ENCODE measurements at places on chromosomes 5 and 9.

- no peak for DNase-seq
Observed at GRCh38 chr9:3846573-3846972, 320.8 kb upstream of the RFX3 start.

- no peak for DNase-seq
Observed at GRCh38 chr5:133786420-133786819, 174.1 kb upstream of the FSTL4 start.

GRCh38 chr5:156015137-156015536, 311.8 kb upstream of the SGCD start:
- no peak for DNase-seq

GRCh38 chr5:38723426-38723825, 122.4 kb upstream of the OSMR start:
- no peak for DNase-seq

GRCh38 chr9:92247981-92248380, 45.5 kb downstream of the IARS1 start:
- no peak for DNase-seq

GRCh38 chr5:103059525-103059924, 60.4 kb downstream of the GIN1 start:
- no peak for DNase-seq

GRCh38 chr5:107513337-107514085, 157.2 kb downstream of the EFNA5 start:
- no peak for DNase-seq

- DNase-seq, result no peak
Observed at GRCh38 chr9:136090768-136091581, 4.1 kb downstream of the NACC2 start.

DNA sequence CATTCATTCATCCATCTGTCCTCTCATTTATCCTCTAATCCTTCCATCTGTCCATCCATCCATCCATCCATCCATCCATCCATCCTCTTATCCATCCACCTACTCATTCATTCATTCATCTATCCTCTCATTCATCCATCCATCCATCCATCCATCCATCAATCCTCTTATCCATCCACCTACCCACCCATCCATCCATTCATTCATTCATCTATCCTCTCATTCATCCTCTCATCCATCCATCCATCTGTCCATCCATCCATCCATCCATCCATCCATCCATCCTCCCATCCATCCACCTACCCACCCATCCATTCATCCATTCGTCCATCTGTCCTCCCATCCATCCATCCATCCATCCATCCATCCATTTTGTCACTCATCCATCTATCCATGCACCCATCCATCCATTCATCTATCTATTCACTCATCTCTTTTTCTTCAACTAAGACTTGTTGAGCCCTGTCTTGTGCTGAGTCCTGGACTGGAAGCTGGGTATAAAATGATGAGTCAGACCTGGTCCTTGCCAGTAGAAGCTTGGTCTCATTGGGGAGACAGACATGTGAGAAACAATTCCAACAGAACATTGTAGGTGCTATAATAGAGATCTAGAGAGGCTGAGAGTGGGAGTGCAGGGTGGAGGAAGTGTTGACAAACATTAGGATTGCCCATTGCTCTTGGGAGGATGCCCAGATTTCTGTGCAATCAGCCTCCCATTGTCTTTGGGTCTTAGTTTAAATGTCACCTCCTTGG, 55.0 kb upstream of the IER5L start:
- peak; percentile 27 for DNase-seq

- peak; percentile 47 for DNase-seq
Observed at GRCh38 chr5:60586307-60586901, 113.6 kb downstream of the DEPDC1B start.

GRCh38 chr5:137084016-137084415, 415.1 kb downstream of the SPOCK1 start:
- DNase-seq, result no peak

DNA sequence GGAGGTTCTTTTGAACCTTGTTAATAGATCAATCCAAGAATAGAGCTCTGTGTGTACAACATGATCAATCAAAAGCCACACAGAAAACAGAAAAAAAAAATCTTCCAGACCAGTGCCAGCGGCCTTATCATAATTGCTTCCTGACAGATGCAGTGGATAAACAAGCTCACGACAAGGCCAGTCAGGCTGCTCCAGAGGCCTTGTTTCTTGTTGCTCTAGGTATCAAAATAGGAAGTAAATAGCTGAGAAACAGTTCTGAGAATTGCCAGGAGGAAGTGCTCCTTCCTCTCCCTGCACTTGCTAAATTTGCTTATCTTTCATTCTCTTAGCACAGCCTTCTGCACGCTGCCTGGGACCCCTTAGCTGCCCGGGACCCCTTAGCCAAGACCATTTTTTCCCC, 199.0 kb upstream of the TARS1 start:
- DNase-seq, result peak; percentile 68

DNA sequence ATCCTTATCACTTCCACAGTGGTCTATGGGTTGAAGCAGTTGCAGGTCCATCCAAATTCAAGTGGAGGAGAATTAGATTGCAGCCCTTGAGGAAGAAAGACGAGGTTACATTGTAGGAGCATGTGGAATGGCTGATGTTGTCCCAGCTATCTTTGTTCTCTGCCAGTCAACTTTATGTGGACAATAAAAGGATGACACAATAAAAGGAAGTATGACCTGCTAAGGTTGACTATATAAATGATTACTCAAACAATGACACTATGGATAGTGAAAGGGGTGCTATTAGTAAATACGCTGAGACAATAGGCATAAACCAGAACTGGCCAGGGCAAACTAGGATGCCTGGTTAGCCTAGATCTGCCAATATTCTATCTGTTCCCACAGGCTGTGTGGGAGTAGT, 12.8 kb upstream of the ZNF618 start:
- no peak for DNase-seq

DNA sequence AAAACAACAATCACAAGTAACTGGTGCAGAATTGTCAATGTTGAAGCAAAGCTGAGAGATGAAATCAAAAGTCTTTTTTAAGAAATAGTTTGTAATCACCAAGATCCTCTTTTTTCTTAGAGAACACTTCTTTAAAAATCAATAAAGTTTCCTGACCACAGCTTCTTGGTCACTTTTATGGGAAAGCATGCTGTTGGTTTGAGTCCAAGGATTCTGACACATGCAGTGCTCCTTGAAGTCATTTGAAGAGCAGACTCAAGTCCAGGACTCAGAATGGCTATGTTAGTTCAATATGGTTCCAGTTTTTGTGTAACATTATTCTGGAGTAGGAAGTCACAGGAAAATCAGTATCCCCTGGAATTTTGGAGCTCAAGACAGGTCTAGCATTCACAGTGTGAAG, 480.6 kb downstream of the NR2F1-AS1 start:
- DNase-seq, result no peak

GRCh38 chr9:118558891-118559290, 810.3 kb downstream of the BRINP1 start:
- DNase-seq, result no peak

- DNase-seq, result peak; percentile 78
Observed at GRCh38 chr5:116358911-116359418, 215.7 kb downstream of the SEMA6A start.

GRCh38 chr5:155008669-155009068, 4.9 kb upstream of the KIF4B start:
- DNase-seq, result no peak

DNA sequence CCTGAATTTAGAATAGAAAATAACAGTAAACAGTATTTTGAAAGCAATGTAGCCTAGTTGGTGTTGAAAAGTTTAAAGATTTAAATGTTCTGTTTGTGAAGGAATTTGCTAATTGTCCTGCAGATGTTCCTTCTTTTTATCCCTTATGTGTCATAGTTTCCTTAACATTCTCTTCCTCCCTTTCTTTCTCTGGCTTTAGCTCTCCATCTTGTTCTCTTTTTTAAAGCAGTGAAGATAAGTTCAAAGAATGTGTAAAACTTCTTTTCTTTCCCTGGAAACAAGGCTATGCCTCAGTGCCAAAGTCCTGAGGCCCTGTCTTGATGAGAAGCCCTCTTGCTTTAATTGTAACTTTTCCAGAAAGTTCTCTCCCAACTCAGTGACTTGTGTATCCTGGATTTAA, 24.4 kb upstream of the GAS1 start:
- DNase-seq, result no peak

GRCh38 chr5:168017313-168017712, 274.1 kb upstream of the WWC1 start:
- DNase-seq, result no peak

GRCh38 chr9:86064220-86064619, 35.1 kb downstream of the GOLM1 start:
- DNase-seq, result no peak

DNA sequence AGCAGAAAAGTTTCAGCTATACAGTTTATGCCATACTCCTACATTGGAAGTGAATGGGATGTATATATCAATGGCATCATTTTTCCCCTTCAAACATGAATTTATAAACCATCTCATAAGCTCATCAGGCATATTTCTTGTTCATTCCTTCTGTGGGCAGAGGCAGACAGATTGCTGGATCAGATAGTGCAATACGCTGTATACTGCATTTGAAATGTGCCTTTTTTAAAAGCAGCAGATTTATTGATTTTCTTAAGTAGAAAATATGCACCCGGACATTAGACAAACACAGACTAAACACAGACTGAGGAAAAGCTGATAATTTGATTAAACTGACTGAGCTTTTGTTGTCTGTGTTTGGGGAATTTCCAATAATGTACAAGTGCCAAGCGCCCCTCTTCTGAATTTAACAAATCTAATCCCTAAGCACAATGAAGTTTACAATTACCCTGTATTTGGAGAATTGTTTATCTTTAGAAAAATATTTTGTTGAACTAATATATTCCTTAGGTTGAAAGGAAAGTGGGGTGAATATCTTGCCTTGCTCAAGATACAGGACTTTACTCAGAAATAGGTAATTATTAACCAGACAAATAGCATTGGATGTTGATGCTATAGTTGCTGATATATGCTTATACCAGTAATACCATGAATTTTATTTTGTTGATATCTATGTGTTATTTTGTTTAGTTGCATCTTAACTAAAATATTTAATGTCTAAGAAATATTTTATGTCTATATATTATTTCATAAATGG, 566.6 kb upstream of the MEF2C start:
- DNase-seq, result no peak

- DNase-seq, result no peak
Observed at GRCh38 chr9:109974918-109975276, 194.9 kb downstream of the PALM2AKAP2 start.

- no peak for DNase-seq
Observed at GRCh38 chr5:61267116-61267515, 64.9 kb upstream of the ZSWIM6 start.

GRCh38 chr5:54524704-54525103, 7.1 kb downstream of the SNX18 start:
- DNase-seq, result peak; percentile 38

- DNase-seq, result no peak
Observed at GRCh38 chr5:169244812-169245211, 56.1 kb downstream of the SLIT3 start.

DNA sequence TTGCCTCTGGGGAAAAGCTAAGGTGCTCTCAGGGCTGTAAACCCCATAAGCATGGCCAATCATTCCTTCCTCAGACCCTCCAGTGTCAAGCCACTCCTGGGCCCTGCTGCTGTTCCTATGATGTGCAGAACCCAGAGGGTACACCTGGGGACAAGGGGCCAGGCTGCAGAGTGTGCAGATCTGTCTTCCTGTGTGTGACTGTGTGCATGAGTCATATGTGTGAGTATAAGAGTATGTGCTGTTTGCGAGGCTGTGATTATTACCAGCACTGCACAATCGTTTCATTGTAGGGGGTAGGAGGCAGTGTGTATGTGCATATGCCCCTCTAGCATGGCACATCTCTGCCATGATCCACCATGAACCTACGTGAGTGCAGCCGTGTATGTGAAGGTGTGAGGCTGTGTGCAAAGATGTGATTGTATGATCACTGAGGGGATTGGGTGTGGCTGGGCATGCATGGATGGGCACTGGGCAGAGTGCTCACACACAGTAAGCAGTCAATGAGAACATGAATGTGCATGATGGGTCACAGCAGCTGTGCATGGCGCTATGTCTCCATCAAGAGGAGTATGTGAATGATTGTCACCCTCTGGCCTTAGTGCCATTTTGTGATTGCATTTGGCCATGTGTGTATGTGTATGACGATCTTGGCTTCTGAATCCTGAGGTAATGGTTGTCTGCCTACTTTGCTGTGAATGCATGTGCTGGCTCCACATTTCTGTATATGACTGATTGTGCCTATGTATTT, 2.4 kb upstream of the OR1K1 start:
- no peak for DNase-seq

- peak; percentile 78 for DNase-seq
Observed at GRCh38 chr9:112751056-112751795, 666 bp downstream of the SNX30 start.

DNA sequence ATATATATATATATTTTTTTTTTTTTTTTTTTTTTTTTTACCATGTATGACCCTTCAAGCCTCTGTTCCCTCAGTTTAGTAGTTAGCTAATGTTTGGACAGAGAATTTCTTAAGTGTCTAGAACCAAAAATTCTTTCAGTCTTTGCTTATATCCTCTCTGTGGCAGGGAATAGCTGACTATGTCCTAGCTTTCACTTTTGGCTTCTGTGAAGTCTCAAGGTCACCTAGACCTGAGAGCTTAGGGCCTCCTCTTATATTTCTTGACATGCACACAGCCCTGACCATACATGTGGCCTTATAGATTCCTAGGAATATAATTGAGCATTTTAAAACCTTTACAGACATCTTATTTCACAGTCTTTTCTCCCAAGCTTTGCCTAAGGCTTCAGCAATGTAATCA, 930.8 kb upstream of the CDH9 start:
- no peak for DNase-seq

DNA sequence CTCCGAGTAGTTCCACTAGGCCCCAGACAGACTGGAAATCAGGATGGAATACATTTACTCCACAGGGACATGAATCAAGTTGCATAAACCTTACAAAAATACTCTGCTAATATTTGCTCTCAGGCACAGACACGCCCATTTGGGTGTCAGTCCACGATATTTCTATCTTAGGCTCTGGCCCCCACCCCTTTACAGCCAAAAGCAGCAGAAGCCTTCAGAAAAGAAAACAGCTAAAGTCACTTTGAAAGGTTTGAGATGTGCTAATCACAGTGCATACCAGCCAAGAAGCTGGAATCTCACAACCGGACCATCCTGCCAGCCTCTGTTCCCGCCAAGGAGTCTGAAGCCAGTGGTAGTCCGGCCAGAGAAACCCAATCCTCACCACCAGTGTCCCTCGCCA, 22.6 kb downstream of the PTPN3 start:
- DNase-seq, result no peak

DNA sequence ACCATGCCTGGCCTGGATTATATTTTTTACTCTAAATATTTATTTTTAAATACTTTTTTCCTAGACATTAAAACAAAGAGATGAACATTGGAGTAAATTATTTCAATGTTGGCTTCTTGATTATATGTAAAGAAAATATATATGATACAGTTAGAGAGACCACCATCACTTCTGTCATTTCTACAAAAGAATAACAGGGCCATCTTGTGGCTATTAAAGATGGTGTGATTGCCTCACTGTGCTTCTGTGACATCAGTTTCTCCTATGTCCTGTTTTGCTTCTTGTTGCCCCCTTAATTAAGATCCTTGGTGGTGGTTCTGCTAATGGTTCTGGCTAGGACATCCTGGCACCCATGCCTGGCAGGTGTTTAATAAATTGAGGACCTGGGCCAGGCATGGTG, 32.9 kb downstream of the NDFIP1 start:
- no peak for DNase-seq
